ENCODE measurements at places on chromosomes 2 and 18.

GRCh38 chr2:127161176-127162136 lies 54.5 kb upstream of the BIN1 start:
- DNase-seq: no peak

DNA sequence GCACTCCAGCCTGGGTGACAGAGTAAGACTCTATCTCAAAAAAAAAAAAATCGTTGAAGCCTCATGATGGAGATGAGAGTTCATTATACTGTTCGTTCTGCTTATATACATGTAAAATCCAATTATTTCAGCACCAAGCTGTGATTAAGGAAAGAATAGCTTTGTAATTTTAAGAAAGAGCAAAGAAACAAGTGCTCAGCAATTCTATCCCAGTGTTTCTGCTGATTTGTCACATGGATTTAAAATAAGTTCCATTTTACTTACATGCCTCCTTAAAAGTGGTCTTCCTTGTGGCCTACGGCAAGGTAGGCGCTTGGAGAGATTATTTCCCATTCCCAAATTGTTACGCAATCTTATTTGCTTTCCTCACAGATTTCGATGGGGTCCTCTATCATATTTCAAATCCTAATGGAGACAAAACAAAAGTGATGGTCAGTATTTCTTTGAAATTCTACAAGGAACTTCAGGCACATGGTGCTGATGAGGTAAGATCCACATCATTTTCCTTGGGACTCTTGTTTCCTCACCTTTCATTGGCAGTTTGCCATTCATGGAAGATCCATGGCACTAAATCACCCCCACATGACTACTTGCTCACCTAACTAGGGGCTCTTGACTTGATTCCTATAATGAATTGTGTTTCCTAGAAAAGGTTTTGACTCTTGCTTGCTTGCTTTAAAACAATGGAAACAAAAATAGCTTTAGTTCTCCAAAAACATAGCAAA lies 11.5 kb downstream of the ARPC2 start:
- no peak for DNase-seq

DNA sequence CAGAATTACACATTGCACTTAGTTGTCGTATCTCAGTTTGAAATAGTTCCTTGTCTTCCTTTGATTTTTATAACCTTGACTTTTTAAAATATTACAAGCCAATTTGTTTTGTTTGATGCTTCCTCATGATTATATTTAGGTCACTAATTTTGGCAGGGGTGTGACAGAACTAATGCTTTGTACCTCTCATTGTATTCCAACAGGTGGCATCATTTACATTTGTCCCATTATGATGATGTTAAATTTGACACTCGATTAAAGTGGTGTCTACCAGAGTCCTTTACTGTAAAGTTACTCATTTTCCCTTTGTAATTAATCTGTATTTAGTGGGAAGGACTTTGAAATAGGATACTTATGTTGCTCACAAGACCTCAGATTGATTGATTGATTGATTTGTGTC lies 21.5 kb upstream of the MFSD2B start:
- no peak for DNase-seq

DNA sequence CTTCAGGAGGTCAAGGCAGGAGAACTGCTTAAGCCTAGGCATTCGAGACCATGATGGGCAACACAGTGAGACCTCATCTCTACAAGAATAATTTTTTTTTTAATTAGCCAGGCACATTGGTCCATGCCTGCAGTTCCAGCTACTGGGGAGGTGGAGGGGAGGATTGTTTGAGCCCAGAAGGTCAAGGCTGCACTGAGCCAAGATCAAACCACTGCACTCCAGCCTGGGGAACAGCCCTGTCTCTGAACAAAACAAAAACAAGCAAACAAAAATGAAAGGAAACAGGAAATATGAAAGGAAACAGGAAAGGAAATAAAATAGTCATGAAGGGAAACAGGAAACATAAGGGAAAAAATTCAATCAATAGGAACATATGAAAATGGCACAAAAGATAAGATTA lies 64.7 kb upstream of the TMEM247 start:
- DNase-seq: no peak

GRCh38 chr18:63192126-63192884 lies 127.3 kb downstream of the BCL2 start:
- DNase-seq: no peak

GRCh38 chr2:152339556-152340286 lies 4.7 kb downstream of the FMNL2 start:
- no peak for DNase-seq

DNA sequence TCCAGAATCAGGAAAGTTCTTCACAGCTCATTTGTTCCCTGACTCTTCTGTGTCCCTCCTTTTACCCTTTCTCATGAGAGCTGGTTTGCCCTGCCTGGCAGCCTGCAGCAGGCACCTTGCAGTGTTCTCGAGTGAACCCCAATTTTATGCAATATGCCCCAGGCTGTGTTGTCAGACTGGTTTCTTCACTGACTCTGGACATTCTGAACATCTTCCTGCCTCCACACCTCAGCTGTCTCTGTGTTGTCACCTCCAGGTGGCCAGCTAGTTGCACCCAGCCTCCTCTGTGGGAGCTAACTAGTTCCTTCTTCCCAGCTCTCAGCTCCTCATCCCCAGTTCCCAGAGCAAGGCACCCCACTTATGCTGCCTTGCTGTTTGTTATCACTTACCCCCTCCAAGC lies 5.5 kb downstream of the SETBP1 start:
- no peak for DNase-seq

DNA sequence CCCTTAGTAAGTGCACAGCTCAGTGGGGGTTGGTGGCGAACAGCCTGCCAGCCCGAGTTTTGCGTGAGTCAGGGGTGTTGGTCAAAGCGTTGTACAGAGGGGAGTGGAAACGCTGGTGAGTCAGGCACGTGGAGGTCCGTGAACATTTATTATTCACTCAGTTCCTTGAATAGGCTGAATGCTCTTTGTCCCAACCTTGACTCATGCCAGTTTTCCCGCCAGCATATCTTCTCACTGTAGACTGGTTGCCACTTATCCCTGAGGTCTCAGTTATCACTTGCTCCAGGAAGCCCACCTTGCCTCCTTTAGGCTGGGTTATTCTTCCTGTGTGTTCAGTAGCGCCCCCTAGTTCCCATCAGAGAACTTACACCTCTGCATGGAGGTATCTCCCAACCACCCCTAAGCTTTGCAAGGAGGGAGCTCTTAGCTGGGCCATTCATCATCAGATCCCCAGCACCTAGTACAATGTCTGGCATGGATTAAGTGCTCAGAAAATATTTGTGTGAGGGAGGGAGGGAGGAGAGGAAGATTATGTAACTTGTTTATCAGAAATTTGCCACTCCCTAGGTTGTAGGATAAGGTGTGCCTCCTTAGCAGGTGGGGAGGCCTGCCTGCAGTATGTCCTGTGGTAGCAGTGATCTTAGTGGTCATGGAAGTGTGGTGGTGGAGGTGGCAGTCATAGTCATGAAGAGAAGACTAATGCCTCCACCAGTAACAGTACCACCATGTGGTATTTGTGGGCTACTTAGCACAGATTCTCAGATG lies 72.1 kb downstream of the CABLES1 start:
- DNase-seq: no peak

DNA sequence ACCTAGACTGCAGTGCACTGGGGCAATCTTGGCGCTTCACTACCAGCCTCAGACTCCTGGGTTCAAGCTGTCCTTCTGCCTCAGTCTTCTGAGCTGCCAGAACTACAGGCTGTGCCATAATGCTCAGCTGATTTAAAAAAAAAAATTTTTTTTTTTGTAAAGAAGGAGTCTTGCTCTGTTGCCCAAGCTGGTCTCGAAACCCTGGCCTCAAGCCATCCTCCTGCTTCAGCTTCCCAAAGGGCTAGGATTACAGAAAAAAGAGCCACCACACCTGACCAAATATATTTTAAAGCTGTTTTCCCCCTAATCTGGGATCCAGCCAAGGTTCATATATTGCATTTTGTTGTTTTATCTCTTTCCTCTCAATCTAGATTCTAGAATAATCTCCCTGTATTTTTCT lies 82.2 kb downstream of the RAB31 start:
- DNase-seq: no peak

DNA sequence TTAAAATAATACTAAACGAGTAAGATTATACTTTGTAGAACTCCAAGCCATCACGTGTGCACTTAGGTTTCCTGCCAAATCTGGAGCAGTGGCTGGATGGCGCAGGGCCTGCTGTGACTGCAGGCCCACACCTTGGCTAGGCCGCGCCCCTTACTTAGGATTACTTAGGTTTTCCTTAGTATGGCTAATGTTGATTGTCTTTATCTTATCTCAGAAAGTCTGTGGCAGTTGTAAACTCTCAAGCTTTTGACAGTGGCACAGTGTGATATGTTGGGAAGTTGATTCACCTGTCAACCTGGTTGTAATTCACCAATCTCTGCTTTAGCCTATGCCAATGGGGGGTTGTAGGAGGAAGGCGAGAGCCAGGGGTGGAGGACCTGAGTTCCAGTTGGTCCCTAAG lies 208.4 kb downstream of the ZNF407 start:
- DNase-seq: no peak

GRCh38 chr18:50194631-50195532 lies at the start of gene MYO5B:
Gene MYO5B, minus strand, starts transcription at chr18:50195147. Its CDS starts 354 bp downstream, at chr18:50194793.
- DNase-seq: no peak

- no peak for DNase-seq
Measured at GRCh38 chr18:5756823-5757222, 138.5 kb downstream of the TMEM200C start.

DNA sequence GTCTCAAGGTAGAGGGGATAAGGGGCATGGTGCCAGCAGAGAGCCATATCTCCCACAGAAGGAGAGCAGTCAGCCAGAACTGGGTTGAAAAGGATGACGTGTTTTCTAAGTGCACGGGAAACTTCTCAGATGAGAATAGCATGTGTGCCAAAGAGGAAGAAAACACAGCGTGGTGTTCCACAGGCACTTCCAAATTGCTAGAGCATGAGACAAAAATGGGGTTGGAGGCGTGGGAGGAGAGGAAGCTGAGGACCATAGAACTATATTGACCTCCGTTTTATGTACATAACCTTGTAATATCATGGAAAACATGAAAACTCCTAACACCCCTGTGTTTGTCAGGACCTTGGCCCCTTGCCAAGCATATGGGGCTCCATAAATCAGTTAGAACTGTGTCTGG lies 682.7 kb upstream of the RAB6C start:
- no peak for DNase-seq

GRCh38 chr2:106800976-106801655 lies 84.9 kb downstream of the ST6GAL2 start:
- DNase-seq: peak; percentile 13

DNA sequence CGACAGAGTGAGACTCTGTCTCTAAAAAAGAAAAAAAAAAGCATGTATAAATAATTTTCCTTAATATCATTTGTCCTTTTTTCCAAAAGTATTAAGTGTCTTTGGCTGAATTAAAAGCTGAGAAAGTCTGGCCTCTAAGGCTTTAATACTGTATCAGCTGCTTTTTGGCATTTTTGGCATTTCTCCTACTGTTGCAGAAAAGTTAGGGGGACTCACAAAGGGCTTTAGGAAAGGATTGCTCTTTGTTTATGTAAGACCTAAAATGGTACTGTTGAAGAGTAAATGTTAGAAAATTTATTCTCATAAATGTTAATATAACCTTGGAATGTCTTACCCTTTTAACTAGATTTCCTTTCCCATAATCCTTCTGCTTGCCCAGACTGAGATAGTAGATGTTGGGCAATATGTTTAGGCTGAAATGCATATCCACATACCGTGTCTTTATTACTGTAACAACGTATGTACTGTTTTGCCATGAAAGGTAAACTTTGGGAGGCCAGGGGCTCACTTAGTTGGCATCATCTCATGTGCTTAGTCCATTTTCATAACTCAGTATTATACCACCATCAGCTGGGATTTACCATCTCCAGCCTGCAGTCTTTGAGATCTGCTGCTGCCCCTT lies 18.0 kb upstream of the STON1 start:
- DNase-seq: no peak

DNA sequence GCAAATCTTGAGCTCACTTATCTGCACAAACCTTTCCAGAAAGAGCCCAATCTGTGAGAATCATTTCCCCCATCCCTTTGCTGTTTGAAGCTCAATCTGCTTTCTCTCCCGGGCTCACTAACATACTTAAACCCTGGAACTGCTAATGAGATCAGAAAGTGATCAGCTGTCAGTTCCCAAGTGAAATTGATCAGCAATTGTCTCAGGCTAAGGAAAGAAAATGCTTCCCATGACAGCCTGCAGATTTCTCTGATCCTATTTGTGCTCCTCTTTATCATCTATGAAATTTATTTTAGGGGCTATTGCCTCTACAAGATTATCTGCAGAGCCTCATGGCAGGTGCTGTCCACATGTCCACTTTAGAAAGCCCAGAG lies 239.0 kb upstream of the CXCR4 start:
- DNase-seq: peak; percentile 68

- DNase-seq: no peak
Measured at GRCh38 chr2:73295751-73296400, 2.5 kb upstream of the EGR4 start.

DNA sequence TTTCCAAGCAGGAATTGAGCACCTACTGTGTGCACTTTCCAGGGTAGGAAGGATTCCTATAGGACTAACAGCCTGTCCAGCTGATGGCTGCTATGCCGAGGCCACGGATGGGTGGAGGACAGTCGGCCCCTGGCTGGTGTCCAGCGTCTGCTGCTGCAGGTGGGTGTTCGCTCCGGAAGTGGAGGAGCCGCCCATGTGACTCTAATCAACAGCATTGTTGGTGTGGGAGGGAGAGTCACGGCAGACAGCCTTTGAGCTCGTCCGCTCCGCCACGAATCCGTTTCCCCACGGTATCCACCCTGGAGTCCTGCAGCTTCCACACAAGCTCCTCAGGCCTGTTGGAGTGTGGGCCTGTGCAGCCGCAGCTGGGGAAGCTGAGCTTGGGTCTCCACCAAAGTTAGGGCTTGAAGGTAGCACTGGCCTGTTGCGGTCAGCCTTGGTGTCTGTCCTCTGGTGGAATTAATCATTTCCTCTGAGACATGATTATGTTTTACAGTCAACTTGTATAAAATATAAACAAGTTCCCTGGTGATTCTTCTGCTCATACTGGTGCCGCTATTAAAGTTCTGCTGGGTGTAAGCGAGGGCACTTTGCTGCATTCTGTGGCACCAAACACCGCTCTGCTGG lies 185.9 kb upstream of the TPO start:
- DNase-seq: no peak

DNA sequence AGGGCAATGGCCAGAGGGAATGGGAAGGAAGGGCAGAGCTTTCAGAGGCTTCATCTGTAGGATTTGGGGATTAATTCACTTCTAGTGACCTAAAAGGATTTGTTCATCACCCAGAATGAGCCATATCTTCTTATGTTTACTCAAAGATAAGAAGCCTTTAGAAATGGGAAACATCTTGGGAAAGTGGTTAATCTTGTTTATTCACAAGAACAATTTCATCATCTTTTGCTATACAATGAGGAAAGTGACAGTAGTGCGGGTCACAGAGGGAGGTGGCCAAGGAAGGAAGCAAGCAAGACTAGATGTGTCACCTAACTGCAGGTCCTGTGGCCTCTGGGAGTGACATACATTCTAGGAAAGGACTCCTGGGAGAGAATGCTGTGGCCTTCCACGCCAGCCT lies 140.4 kb upstream of the ALPP start:
- DNase-seq: no peak

- no peak for DNase-seq
Measured at GRCh38 chr2:200091126-200091525, 135.7 kb downstream of the MAIP1 start.

- DNase-seq: no peak
Measured at GRCh38 chr18:70089858-70090257, 115.6 kb downstream of the RTTN start.
